ENCODE measurements at places on chromosomes 6 and 20.
A peak's percentile ranks its signal among the peaks of the same experiment; 100 is the strongest.

DNA sequence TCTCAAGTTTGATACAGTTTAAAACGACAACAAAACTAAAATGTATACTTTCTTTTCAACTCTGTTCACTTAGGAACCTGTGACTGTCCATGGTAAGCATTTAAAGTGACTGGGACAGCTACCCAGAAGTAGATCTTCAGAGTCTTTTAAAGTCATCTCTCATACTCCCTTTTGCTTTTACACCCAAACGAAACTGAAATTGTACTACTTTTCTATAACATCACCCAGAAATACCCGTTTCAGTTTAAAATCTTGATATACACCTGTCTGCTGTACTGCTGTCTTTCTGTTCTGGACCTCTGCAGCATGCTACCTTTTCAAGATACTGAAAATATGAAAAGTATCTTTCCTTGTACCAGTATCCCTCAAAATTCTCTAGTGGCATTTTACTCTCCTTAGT is 170.4 kb upstream of the THEMIS start:
- no peak for DNase-seq

DNA sequence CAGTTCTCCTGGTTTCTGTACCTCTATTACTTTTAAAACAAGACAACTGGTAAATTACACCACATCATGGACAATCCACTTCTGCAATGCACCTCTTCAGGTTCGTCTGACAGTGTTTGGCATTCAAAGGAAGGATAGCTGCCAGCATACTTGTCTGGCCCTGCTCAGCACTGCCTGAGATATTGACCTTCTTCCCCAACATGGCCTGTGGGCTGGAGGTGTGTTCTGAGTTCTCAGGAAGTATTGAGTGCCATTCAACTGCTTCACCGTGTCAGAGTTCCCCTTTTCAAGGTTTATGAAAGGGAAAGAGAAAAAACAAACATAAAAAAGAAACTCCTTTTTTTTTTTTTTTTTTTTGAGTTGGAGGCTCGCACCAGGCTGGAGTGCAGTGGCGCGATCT is 267.9 kb upstream of the SASH1 start:
- DNase-seq = peak; percentile 4

DNA sequence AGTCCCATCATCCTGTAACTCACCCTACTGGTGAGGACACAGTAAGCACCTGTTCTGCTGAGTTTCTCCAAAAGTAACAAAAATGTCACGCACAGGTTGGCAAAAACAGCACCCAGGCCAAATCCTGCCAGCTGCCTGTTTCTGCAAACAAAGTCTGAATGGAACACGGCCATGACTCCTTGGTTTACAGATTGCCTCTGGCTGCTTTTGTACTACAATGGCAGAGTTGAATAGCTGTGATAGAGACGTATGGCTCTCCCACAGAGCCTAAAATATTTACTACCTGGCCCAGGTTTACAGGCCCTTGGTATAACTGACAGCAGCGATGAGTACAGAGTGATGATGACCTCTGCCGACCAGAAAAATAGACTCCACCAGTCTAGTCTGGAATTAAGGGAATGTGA is 52.6 kb downstream of the CNKSR3 start:
- DNase-seq = no peak

DNA sequence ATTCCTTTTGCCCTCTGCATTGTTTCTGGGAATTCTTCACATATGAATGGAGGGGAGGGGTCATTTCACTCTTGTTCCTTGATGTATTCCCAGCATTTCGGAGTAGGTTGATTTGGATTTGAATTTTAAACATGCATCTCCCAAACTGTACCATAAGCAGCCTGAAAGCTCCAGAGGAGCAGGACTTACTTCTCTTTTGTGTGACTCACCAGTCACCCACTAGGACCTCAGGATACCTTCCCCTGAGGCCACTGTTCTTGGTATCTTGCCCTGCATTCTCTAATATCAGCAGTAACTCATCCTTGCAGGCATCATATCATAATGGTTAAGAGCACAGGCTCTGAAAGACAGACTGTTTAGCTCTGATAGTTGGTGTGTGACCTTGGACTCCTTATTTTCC is 703 bp downstream of the MRPL2 start:
- peak; percentile 49 for DNase-seq

- no peak for DNase-seq
Measured at GRCh38 chr6:161238081-161238480, 35.8 kb downstream of the AGPAT4 start.

GRCh38 chr6:170114187-170114945 is 176.5 kb downstream of the DLL1 start:
- no peak for DNase-seq

GRCh38 chr20:17287503-17287902 is 60.7 kb downstream of the PCSK2 start:
- DNase-seq = no peak

DNA sequence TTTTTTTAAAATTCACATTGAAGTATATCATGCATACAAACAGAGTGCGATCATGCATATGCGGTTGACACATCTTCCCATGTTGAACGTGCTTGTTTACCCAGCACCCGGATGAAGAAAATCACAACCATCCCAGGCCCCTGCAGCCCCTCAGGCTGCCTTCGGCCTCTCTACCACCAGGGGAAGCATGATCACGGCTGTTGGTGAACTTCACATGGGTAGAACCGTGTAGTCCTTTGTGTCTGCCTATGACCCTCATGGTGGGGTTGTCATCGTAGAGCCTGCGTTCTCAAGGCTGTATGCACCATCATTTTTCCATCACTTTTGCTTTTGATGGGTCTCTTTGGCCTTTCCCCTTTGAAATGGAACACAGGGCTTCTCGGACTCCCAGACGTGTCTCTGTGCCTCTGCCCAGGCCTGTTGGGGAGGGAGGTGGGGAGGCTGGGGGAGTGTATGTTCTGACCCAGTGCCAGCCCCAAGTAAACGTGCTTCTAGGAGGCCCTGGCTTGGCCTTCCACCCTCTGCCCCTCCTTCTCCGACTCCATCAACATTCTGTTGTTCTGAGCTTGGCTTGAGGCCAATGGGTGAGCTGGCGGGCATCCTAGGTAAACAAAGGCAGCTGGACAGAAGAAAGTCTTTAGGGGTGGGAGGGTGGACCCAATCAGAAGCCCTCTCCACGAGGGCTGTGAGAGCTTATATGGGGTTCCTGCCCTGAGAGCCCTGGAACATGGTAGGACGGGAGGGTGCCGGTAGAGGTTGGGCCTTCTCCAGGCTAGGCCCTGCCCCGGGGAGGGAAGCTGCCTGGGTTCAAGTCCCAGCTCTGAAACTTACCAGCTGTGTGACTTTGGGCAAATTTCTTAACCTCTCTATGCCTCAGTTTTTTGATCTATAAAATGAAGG is 39.7 kb downstream of the TGM2 start:
- DNase-seq = no peak

DNA sequence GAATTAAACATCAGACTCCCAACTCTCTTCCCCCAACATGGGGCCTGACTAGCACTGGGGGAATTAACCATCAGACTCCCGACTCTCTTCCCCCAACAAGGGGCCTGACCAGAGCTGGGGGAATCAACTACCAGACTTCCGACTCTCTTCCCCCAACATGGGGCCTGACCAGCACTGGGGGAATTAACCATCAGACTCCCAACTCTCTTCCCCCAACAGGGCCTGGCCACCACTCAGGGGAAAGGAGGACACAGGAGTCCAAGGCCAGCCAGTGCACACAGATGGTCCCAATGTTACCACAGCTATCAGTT is 13.1 kb downstream of the CST7 start:
- DNase-seq = no peak

DNA sequence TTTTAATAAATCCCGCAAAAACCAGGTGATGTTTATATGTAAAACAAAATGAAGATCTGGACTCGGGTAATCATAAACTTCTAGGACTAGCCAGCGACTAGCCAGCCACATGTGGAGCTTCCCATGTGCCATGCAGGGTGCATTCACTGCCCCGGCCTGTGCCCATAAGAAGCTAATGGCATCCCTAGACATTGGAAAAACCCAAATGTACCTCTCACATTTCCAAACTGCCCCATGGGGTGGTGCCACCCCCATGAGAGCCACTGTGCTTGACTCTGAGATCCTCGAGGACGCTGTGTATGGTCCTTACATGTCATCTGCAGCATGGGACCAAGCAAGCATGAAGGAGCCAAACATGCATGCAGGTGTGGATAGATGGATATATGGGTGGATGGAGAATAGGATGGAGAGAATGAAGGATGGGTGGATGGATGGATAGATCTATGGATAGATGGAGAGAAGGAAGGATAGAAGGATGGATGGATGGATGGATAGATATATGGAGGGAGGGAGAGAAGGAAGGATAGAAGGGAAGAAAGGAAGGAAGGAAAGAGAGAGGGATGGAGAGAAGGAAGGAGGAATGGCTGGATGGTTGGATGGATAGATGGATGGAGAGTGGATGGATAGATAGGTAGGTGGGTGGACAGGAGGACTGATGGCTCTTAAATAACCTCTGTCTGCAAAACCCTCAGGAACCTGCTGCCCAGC is 203.6 kb downstream of the CDH4 start:
- DNase-seq = no peak

DNA sequence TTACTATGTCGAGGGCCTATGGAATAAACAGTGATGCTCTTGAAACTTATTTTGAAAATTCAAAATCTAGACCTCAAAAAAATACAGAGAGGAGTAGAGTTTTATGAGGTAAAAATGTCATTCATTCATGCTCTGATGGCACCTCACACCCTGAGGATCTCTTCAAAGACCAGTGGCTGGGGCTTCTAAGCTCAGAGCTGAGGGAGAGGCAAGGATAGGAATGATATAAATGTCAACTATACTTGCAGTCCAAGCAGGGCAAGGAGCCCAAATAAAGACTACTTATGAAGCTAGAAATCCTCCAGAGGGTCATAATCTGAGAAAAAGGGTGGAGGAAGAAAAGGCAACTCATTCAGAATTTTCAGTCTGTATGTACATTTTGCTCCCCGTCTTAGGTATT is 136.7 kb upstream of the CARMIL1 start:
- no peak for DNase-seq

- no peak for DNase-seq
Measured at GRCh38 chr6:37473364-37474095, 26.2 kb downstream of the CCDC167 start.

DNA sequence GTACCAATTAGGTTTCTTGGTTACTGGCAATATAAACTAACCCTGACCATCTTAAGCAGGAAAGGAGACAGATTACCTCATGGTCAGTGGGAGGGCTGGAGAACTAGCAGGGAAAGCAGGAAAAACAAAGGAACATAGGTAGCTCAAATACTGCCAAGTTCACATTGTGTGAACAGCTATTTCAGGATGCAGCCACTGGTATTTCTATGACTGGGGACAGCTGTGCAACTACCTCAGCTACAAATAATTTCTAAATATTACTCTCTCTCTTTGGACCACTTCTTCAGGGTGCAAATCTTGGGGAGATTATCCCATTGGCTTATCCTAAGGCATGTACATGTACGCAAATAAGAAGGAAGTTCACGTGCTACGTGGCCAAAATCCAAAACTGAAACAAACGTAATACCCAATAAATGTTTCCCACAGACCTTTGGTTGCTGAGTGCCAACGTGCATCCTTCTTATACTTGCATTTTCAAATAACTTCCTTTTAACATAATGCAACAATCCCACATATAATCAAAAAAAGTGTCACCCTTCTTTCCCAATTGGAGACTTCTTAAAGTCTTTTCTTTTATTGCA is 180.9 kb downstream of the PHF3 start:
- no peak for DNase-seq

DNA sequence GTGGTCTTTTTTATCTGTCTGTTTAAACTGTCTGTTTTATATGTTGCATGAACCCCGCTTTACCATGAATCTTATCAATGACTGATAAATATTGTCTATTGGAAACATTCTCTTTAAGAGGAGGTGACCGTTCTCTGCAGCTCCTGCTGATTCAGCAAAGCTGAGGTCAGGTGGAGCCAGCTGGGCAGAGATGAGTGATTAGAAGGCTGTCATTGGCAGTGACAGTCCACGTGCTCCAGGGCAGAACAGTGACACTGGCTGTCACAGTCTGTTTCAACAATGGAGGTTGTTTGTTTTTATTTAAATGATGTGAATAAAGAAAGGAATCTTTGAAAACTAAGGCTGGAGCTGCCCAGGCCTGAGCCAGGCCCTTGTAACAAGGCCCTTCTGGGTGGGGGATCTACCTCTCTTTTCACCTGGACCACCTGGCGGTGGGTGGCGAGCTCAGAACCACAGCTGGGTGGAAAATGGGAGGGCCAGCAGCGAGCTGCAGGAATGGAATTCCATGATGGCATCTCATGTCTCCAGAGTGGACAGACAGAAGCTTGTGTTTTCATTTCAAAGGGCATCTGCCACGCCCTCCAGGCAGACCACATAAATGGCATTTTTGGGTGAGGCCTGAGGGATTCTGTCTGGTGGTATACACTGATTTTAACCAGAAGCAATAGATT is 12.6 kb downstream of the SYNJ2 start:
- DNase-seq = no peak

DNA sequence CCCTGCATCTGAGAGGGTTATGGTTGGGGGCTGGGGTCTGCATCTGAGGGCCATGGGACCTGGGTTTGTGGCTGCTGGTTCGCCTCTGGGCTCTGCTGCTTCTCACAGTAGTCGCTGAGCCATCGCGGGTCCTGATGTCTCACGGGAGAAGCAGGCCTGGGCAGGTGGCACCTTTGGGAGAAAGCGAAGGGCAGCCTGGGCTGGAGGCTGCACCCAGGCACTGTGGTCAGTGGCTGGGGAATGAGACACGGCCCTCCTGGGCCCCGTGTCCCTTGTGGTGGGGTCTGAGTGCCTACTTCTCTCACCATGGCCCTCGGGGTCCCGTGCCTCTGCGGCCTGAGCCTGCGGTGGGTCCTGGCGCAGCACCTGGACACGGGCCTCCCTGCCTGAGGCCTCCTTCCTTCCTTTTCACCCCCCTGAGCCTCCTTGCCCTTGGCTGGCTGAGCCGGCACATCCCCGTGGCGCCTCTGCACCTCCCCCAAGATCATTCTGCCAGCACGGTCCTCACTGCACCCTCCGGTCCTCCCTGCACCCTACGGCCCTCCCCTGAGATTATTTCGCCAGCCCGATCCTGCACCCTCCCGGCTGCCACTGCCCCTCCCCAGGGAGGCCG is 206.0 kb downstream of the ERMARD start:
- peak; percentile 97 for DNase-seq

- DNase-seq = peak; percentile 82
Measured at GRCh38 chr6:2749969-2750600, 637 bp downstream of the MYLK4 start.

- no peak for DNase-seq
Measured at GRCh38 chr6:48560408-48560807, 449.4 kb upstream of the PTCHD4 start.

DNA sequence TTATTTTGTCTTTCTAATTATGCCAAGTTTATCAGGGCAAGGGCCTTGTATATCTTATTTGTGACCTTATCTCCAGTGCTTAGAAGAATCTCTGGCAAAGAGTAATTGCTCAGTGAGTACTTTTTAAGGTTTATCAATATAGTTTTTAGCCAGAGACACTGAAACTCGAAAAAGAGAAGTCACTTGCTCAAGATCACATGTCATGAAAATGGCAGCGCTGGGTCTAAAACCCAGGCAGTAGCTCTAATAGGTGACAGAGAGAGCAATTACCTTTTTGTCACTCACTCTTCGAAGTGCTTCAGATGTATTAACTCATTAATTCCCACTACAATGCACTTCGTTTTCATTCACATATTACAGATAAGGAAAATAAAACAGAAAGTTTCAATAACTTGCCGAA is 667.5 kb downstream of the DOK5 start:
- no peak for DNase-seq

GRCh38 chr20:9367746-9368145 is 146.6 kb upstream of the LAMP5 start:
- no peak for DNase-seq

All from NB4 (cell line).